ENCODE measurements at places on chromosomes 3 and 15.

GRCh38 chr3:174540116-174540908 is 318.8 kb upstream of the NAALADL2 start:
- no peak for DNase-seq

DNA sequence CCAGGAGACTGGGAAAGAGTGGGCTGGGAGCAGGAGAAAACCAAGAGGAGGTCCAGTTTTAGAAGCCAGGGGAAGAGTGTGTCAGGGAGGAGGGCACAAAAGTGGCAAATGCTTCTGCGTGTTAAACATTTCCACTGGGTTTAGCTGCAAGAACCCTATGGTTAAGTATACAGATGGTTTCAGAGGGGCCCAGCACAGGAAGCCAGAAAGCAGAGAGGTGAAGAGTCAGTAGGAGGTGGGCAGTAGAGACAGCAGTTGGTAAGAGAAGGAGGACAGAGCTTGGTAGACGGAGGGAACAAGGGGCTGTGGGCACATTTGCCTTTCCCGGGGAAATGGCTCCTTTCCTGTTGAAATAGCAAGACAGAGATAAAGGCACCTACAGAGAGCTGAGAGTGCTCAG is 133.8 kb downstream of the EPHB1 start:
- DNase-seq, result no peak

DNA sequence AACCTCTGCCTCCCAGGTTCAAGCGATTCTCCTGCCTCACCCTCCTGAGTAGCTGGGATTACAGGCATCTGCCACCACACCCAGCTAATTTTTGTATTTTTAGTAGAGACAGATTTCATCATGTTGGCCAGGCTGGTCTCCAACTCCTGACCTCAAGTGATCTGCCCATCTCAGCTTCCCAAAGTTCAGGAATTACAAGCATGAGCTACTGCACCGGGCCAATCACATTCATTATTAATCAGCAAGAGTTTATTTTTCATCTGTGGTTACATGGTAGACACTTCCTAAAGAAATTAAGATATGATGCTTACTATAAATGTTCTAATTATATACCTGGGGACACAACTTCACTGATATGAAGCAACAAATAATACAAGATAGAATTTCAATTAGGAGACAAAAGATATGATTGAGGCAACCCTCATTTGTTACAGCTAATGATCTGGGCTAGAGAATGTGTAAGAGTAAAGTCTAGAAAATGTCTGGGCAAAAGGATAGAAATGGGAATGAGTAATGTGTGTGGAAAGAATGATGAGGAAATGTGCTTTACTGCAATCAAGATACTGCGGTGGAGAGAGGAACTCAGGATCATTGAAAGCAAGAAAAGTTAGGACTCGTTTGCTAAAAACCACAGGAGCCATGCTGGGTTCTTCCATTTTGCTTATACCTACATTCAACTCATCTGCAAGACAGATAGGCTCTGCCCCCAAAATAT is 366.8 kb downstream of the ZIC1 start:
- DNase-seq, result no peak

- DNase-seq, result no peak
Measured at GRCh38 chr3:23822559-23822958, 16.8 kb downstream of the UBE2E1 start.

DNA sequence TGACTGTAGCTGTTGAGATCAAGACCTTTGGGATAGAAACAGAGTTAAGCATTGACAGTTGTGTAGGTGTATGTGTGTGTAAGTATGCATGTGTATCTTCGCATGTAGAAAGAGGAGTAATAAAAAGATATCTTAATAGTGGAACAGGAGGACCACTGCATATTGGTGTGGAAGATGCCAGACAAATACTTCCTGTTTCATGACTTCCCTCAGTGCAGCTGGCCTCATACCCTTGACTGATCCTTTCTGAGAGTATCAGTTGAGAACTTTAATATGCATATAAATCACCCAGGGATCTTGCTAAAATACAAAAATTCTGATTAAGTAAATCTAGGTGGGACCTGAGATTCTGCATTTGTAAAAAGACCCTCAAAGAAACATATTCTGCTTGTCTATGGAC is 8.5 kb upstream of the ZBED2 start:
- no peak for DNase-seq

GRCh38 chr3:101725194-101725889 is 928 bp downstream of the CEP97 start:
- DNase-seq, result peak; percentile 41

Data from CD4-positive, alpha-beta T cell treated with Interleukin-12 subunit alpha and Interleukin-12 subunit beta, for 1 hour (primary cell).